ENCODE measurements at places on chromosomes 4 and X. TPM values are rescaled to one million over a fixed set of nuclear protein-coding genes. Genes with fewer than 3 reads are reported as not detected.

- no peak overlapping the region for H3K27ac ChIP-seq
- H3K4me3 ChIP-seq: no peak overlapping the region
- no peaks in the 10 kb centered on the region for H3K27me3 ChIP-seq
- DNase-seq: no peak
- H3K36me3 ChIP-seq: no peaks in the 10 kb centered on the region
These were observed 47.6 kb downstream of the CNOT6L start for GRCh38 chr4:77771566-77771965.

GRCh38 chr4:139469216-139469615 is 15.3 kb downstream of the RAB33B start:
- no peaks in the 10 kb centered on the region for H3K27me3 ChIP-seq
- H3K4me1 ChIP-seq: no peaks in the 10 kb centered on the region
- no peak for DNase-seq

- no peaks in the 10 kb centered on the region for H3K36me3 ChIP-seq
- no peak overlapping the region for H3K27ac ChIP-seq
- no peak for DNase-seq
- no peak overlapping the region for H3K4me3 ChIP-seq
- no peaks in the 10 kb centered on the region for H3K4me1 ChIP-seq
These were observed 914.2 kb upstream of the LCORL start for GRCh38 chr4:18935659-18936345.

GRCh38 chr4:168119100-168119499 is 26.8 kb downstream of the ANXA10 start:
- no peak overlapping the region for H3K4me3 ChIP-seq
- no peak overlapping the region for H3K27ac ChIP-seq
- no peaks in the 10 kb centered on the region for H3K4me1 ChIP-seq
- H3K27me3 ChIP-seq: no peaks in the 10 kb centered on the region

DNA sequence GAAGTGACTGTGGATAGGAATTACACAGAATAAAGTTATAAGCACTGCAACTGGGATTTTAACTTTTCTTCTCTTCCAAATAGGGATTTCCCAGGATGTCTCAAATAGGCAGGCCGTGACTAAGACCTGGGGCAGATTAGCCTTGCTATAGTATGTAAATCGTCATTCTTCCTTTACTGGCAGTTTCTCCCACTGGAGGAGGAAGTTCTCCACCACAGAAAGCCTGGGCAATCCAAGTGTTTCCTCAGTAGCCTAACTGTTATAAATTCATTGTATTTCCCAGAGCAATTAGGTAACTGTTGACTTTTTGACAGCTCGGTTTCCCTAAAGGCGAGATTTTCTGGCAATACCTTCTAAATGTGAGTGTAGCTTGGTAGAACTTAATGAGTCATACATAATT is at the start of gene TNIP3:
TSS of gene TNIP3 (minus strand) at position 31 of the 400 bp plus-strand sequence. CDS start 196 bp downstream, outside the sequence.
- no peaks in the 10 kb centered on the region for H3K36me3 ChIP-seq
- no peak within 1 kb of the TSS for H3K27ac ChIP-seq
- no peak for DNase-seq
- no peaks in the 10 kb centered on the region for H3K4me1 ChIP-seq
- no peaks in the 10 kb centered on the region for H3K27me3 ChIP-seq
- no peak within 1 kb of the TSS for H3K4me3 ChIP-seq

GRCh38 chr4:37279894-37280592 is 35.5 kb downstream of the NWD2 start:
- DNase-seq: peak; percentile 41
- no peak overlapping the region for H3K4me3 ChIP-seq
- H3K27ac ChIP-seq: no peak overlapping the region
- H3K27me3 ChIP-seq: no peaks in the 10 kb centered on the region
- H3K4me1 ChIP-seq: peaks cover 7% of the 10 kb centered on the region

DNA sequence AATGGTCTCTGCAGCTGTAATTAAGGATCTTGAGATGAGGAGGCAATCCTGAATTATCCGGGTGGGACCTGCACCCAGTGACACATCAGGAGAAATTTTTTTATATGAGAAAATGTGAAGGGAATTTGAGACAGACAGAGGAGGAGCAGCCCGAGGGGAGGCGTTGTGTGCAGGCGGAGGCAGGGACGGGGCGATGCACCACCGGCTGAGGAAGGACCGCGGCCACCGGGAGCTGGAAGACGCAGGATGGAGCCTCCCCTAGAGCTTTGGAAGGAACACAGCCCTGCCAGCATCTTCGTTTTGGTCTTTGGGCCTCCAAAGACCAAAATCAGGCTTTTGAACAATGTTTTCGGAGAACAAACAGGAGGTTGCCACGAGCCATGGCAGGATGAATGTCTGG is 85.0 kb upstream of the ADRA2C start:
- peaks cover 78% of the 10 kb centered on the region for H3K27me3 ChIP-seq
- H3K4me1 ChIP-seq: no peaks in the 10 kb centered on the region
- DNase-seq: no peak
- H3K27ac ChIP-seq: no peak overlapping the region
- H3K4me3 ChIP-seq: no peak overlapping the region

DNA sequence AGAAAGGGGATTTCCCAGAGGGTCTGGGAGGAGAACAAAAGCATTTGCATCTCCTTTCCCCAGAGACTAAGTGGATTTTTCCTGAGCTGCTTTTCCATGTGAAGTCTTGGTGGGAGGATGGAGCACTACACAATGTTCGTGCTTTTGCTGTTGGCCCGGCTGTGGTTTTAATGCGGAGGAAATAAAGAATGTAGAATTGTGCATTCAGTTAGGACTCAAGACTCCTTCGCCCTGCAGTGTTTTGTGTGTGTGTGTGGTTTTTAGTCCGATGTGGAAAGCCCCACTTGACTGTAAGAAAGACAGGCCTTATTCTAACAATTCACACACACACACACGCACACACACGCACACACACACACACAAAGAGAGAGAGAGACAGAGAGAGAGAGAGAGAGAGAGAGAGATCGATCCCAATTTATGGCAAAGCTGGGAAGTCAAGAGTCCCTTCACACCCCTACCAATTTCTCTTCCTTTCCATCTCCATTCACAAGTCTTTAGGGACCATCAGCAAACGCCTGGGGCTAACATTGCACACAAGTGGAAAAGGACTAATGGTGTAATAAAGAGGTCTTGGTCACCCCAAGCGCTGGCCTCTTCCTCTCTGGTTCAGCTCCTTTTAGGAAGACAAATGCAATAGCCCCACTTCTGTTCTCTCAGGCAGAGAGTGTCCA is 44.2 kb downstream of the CLDN34 start:
- no peak overlapping the region for H3K4me3 ChIP-seq
- peaks cover 33% of the 10 kb centered on the region for H3K4me1 ChIP-seq
- H3K27ac ChIP-seq: no peak overlapping the region
- DNase-seq: no peak
- no peaks in the 10 kb centered on the region for H3K27me3 ChIP-seq
- H3K36me3 ChIP-seq: no peaks in the 10 kb centered on the region

DNA sequence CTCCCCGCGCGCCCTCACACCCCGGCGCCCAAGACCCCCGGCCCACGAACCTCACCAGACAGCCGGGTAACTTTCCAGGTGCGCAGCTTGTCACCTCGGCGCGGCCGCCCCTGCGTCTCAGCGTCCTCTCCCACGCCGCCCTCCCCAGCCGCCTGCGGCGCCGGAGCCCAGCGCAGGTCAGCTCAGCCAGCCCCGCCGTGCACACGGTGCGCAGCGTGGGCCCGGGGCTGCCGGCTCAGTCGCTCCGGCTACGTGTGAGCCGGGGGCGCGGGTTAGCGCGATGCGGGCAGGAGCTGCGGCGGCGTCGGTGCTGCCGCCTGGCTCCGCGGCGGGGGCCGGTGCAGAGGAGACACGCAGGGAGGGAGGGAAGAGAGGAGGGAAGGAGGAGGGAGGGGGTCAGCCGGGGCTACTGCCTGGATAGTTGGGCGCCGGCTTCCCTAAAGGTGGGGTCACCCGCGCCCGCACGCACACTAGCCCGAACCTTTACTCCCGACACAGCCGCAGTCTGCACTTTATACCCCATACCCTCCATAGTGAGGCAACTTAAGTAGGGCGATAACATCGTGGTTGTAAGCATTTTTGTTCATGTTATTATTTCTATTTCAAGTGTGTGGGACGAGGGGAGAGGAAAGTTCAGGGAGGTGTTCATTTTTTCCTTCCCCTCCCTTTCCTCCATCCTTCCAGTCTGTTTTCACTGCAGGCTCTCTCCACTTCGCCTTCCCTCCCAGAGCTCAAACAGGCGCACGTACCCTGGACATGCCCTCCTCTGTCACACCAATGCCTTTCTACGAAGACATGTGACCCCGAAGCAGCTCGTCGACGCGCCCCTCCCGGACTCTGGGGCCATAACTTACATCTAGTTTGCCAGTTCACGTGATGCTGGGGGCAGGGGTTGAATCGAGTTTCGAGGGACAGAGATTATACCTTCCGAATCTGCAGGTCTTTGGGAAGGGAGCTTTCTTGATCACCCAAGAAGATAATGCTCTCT is at the start of gene PRKG2:
TSS of gene PRKG2 (minus strand) at position 342 of the 988 bp plus-strand sequence. CDS start 10,175 bp downstream, outside the sequence.
- no peaks in the 10 kb centered on the region for H3K36me3 ChIP-seq
- DNase-seq: no peak
- no peaks in the 10 kb centered on the region for H3K4me1 ChIP-seq
- no peak within 1 kb of the TSS for H3K4me3 ChIP-seq
- no peak within 1 kb of the TSS for H3K27ac ChIP-seq

GRCh38 chrX:128518508-128518907 is 466.3 kb upstream of the ACTRT1 start:
- no peaks in the 10 kb centered on the region for H3K4me1 ChIP-seq

DNA sequence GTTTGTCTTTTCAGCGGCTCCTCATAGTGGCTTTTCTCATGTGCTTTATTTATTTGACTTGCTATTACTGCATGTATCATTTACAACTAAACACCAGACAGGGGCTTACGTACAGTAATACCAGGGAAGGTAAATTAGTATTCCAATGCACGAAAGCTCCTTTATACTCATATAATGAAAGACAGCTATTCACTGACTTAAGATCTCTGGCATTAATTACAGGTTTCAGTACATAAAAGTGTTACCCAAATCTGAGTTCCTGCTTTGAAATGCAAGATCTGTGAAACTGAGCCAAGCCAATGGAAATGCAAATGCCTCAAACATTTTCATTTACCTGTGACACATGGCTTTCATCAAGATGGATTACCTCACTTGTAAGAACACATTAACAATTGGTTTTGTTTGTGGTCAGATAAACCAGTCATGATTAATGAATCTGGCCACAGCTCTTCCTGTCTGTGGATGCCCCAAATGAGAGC is 107.2 kb downstream of the ANAPC4 start:
- no peak overlapping the region for H3K4me3 ChIP-seq
- H3K36me3 ChIP-seq: no peaks in the 10 kb centered on the region
- DNase-seq: peak; percentile 39
- H3K27ac ChIP-seq: no peak overlapping the region

GRCh38 chr4:112029771-112030171 is 115.5 kb upstream of the FAM241A start:
- H3K27ac ChIP-seq: no peak overlapping the region
- H3K4me1 ChIP-seq: no peaks in the 10 kb centered on the region
- no peaks in the 10 kb centered on the region for H3K27me3 ChIP-seq
- H3K4me3 ChIP-seq: no peak overlapping the region
- H3K36me3 ChIP-seq: no peaks in the 10 kb centered on the region
- DNase-seq: no peak

GRCh38 chrX:132876523-132877338 is 81.7 kb downstream of the HS6ST2 start:
- H3K4me1 ChIP-seq: peaks cover 13% of the 10 kb centered on the region
- no peaks in the 10 kb centered on the region for H3K27me3 ChIP-seq
- no peak overlapping the region for H3K27ac ChIP-seq
- H3K4me3 ChIP-seq: no peak overlapping the region

GRCh38 chr4:8739820-8740665 is 131.6 kb downstream of the HMX1 start:
- no peaks in the 10 kb centered on the region for H3K36me3 ChIP-seq
- no peak overlapping the region for H3K4me3 ChIP-seq
- no peak overlapping the region for H3K27ac ChIP-seq
- peaks cover 64% of the 10 kb centered on the region for H3K27me3 ChIP-seq

Gene NKRF
- 25.7 TPM for total RNA-seq

Gene PRKX
- 33.3 TPM for total RNA-seq

Gene GAGE2A
- total RNA-seq: not detected

Gene CRMP1
- total RNA-seq: not detected

Gene RADX
- total RNA-seq: 0.20 TPM

Gene BRS3
- total RNA-seq: not detected

Gene ABCB7
- total RNA-seq: 25.8 TPM
